ENCODE measurements at places on chromosomes 3 and 15.

DNA sequence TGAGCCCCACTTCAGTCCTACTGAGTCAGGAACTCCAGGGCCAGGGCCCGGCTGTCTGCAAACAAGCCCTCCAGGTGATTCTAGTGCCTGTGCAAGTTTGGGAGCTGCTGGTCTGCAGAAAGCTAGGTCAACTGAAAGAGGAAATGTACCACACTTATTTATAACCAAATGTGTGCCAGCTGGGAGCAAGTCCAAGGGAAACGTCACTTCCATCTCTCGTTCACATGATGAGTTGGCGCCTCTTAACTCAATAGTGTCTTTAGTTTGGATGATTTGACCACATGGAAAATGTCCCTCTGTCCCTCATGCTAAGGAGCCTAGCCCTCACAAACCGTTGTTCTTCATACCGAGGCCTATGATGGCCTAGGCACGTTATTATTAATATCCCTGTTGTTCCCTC, 43.2 kb downstream of the GOLGA8S start:
- no peak for DNase-seq

DNA sequence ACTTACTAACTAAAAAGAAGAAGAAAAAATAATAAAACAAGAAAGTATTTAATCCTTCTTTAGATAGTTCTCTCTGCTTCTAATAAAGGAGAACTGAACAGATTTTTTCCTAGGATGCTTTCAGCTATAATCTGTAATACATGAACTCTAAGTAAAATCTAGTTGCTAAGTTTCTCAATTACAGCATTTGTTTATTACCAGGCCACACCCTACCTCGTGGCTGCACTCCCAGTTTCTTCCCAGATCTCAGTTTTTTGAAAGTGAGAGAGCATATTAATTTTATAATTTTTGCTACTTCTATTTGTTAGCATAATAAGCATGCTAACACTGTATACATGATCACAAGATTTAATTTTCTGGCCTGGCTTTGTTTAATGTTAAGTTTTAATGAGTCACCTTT, 258.3 kb downstream of the IL5RA start:
- DNase-seq: no peak

DNA sequence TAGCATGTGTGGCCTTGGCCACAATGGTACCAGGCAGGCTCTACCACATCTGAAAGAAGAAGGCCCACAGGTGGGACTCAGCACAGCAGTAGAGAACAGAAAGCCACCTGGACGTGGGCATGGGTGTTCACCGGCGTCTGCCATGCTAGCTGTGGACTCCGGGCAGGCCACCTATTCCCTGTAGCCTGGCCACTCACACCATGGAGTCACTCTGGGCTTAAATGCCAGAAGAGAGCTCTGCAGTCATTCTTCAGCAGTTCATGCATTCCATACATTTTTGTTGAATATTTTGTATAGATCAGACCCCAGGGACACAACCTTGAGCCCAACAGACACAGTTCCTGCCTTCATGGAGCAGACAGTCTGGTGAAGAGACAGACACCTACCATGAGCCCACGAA, 138.6 kb downstream of the SRGAP3 start:
- no peak for DNase-seq

- peak; percentile 7 for DNase-seq
These were observed 1108.3 kb downstream of the ROBO1 start for GRCh38 chr3:78659386-78659987.

DNA sequence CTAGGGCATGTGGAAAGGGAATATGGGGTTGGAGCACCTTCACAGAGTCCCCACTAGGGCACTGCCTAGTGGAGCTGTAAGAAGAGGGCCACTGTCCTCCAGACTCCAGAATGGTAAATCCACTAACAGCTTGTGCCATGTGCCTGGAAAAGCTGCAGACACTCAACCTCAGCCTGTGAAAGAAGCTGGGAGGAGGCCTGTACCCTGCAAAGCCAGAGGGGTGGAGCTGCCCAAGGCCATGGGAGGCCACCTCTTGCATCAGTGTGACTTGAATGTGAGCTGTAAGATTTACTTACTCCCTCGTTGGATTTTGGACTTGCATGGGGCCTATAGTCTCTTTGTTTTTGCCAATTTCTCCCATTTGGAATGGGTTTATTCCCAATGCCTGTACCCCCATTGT, 705.2 kb upstream of the ROBO1 start:
- DNase-seq: no peak

GRCh38 chr3:161989012-161989411, 492.4 kb downstream of the OTOL1 start:
- no peak for DNase-seq

GRCh38 chr3:131053043-131053859, 26.6 kb downstream of the NEK11 start:
- DNase-seq: no peak

- no peak for DNase-seq
These were observed 632.7 kb downstream of the NTRK3 start for GRCh38 chr15:87623832-87624231.

DNA sequence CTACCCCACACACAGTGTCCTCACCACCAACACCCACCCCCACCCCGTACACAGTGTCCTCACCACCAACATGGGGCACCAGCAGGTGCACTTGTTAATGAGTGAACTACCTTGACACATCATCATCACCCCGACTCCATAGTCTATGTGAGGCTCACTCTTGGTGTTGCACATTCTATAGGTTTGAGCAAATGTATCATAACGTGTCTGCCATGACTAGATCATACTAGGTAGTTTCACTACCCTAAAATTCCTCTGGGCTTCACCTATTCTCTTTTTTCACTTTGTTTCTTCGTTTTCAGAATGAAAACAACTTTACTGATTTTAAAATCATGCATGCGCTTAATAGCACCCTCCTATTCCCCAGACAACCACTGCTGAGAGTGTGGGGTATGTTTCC, 102.6 kb upstream of the SLC6A6 start:
- no peak for DNase-seq

DNA sequence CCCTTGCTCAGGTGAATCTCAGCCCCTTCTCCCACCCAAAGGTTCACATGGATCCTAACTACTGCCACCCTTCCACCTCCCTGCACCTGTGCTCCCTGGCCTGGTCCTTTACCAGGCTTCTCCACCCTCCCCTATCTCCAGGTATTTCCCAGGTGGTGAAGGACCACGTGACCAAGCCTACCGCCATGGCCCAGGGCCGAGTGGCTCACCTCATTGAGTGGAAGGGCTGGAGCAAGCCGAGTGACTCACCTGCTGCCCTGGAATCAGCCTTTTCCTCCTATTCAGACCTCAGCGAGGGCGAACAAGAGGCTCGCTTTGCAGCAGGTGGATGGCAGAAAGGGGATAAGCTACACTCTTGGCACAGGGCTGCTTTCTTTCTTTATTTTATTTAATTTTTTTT, 4.5 kb downstream of the FAM131A start:
- DNase-seq: no peak

GRCh38 chr3:114144909-114145688, 33.8 kb downstream of the DRD3 start:
- DNase-seq: no peak

GRCh38 chr15:73686781-73687256, 2.6 kb downstream of the CD276 start:
- no peak for DNase-seq

GRCh38 chr3:27378331-27378730, 9.1 kb upstream of the NEK10 start:
- DNase-seq: no peak

GRCh38 chr15:43187544-43188155, 2.4 kb downstream of the CCNDBP1 start:
- peak; percentile 63 for DNase-seq

GRCh38 chr15:101781928-101782327, 21.4 kb upstream of the OR4F6 start:
- DNase-seq: no peak

- no peak for DNase-seq
These were observed 849 bp downstream of the RRP9 start for GRCh38 chr3:51940648-51941462.

DNA sequence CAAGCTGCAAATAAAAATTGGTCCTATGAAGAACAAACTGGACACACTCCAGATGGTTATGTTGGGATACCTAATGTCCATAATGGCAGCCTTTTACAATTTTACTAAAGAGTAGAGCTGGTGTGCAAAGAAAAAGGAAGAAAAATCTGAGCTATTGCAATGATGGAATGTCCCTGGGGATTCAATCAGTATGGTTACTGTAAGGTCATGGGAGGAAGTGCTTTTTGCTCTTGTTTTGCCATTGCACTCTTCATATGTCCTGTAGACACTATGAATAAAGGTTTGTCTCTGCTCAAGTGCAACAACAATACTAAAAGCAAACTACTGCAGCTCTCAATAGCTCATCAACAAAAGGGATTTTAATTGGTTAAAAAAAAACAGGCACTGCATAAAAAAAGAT, 5.4 kb downstream of the PFN2 start:
- no peak for DNase-seq

DNA sequence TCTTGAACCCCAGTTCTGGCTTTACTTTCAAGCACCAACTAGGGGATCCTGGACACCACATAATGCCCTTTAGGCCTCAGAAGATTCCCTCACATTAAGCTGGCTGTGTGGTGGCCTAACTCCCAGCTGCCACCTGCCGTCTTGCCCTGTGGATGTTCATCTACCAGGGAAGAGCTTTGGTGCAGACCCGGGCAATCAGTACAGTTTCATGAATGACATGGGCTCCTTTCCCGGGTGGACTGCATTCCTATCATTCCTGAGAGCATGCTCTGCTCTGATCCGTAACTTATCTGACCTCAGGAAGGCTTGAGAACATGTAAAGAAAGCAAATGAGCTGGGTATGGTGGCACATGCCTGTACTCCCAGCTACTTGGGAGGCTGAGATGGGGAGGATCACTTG, 50.0 kb upstream of the GSK3B start:
- no peak for DNase-seq

- DNase-seq: no peak
These were observed 512.6 kb downstream of the MECOM start for GRCh38 chr3:169150920-169151319.

DNA sequence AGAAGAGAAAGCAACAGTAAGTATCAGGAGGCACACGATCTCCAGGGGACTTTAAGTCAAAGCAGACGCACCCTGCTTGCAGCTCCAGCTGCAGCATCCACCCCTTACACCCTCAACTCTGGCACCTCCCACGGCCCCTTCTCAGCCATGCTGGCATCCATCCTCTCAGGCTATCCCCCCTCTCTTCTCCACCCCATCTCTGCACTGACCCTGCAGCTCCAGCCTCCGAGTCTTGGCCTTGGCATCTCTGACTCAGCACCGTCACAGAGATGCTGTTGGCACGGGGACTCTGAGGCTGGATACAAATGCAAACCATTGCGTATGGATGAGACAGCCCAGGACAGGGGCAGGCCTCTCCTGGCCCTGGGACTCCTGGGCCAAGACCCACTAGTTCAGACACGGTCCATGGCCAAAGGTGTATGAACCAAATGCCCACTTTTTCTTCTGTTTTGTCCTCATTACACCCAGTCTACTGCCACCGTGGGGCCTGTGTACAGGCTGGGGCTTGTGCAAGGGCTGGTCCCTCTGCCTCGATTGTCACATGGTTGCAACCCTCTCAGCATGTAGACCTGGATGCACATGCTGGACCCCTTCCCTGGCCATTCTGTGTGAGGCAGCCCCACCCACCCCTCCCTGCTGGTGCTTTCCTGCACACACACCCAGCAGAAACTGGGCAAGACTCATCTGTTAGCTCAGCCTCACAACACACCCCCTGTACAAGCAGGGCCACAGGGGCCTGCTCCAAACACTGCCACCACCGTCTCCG, 18.7 kb upstream of the ZXDC start:
- no peak for DNase-seq

DNA sequence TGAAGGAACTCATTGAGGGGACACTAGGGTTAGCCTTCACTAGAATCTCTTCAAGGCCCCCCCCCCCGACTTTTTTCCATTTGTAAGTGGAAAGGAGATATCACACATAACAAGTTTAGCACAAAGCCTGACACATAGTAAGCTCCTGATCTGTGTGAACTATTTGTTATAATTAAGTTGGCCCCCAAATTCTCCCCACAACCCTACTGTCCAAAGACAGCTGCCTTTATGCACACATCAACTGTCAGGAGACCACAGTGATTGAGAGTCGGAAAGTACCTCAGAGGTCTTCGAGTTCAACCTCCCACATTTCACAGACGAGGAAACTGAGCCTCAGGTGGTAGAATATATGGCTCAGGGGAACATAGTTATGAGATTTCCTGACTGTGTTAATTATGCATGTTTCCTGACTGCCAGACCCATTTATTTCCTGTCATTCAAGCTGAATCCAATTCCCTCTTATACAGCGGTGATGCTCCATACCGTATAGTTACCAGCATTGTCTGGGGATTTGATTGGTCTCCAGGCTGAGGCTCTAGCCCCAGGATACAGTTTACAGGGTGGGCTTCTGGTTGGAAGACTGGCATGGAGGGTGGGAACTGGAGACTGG, 227.4 kb upstream of the CMC1 start:
- no peak for DNase-seq

- no peak for DNase-seq
These were observed 24.8 kb upstream of the IQCF2 start for GRCh38 chr3:51836606-51837005.

GRCh38 chr3:134463676-134464063, 22.1 kb downstream of the ANAPC13 start:
- DNase-seq: no peak

GRCh38 chr15:93121107-93121506, 32.1 kb upstream of the RGMA start:
- DNase-seq: no peak

- DNase-seq: no peak
These were observed 28.7 kb upstream of the ALPK3 start for GRCh38 chr15:84788500-84788899.

DNA sequence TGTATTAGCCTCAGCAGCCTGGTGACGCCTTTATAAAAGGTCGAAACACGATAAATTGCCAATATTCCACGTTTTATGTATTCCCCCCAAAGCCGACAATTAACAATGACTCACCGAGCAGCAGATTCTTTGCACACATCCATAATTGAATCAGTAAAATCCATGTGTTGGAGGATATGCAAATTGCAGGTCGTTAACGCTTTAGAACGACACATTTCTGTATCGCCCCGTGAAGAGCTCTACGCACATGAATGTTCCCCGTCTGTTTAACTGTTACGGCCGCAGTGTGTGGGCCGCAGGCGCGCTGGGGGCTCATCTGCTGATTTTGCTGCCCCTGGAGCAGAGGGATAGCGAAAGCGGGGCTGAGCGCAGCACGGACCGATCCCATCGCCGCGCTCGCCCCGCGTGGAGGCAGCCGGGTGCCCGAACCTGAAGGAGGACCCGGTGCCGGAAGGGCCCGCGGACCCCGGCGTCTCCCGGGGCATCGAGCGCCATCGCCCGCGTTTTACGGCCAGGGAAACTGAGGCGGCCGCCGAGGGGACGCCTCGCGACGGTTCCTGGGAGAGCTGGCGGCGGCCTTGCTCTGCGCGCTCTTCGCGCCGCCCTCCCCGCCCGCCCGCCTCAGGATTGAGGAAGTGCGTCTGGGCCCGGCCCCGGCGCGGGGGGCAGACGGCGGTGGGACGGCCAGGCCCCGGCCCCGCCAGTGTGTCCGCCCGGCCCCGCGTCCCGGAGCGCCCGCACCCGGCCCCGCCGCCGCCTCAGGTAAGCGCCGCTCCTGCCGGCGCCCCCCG, at the start of gene LRRK1:
TSS of gene LRRK1 (plus strand) at position 668 of the 791 bp plus-strand sequence. CDS start 5,276 bp downstream, outside the sequence.
- DNase-seq: peak; percentile 62

- no peak for DNase-seq
These were observed 31.7 kb upstream of the IP6K2 start for GRCh38 chr3:48748754-48749153.

Data from LoVo (cell line).